IPS DF 19.7 (cell line): ENCODE measurements at places on chromosomes 7 and 10.

DNA sequence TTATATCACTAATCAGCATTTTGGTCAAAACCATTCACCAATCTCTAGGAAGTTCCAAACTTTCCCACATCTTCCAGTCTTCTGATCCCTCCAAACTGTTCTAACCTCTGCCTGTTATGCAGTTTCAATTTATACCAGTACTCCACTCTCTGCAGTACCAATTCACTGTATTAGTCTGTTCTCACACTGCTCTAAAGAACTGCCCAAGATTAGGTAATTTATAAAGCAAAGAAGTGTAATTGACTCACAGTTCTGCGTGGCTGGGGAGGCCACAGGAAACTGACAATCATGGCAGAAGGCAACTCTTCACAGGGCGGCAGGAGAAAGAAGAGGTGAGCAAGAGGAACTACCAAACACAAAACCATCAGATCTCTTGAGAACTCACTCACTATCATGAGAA lies 374.9 kb downstream of the SORCS1 start:
- no peak for DNase-seq

DNA sequence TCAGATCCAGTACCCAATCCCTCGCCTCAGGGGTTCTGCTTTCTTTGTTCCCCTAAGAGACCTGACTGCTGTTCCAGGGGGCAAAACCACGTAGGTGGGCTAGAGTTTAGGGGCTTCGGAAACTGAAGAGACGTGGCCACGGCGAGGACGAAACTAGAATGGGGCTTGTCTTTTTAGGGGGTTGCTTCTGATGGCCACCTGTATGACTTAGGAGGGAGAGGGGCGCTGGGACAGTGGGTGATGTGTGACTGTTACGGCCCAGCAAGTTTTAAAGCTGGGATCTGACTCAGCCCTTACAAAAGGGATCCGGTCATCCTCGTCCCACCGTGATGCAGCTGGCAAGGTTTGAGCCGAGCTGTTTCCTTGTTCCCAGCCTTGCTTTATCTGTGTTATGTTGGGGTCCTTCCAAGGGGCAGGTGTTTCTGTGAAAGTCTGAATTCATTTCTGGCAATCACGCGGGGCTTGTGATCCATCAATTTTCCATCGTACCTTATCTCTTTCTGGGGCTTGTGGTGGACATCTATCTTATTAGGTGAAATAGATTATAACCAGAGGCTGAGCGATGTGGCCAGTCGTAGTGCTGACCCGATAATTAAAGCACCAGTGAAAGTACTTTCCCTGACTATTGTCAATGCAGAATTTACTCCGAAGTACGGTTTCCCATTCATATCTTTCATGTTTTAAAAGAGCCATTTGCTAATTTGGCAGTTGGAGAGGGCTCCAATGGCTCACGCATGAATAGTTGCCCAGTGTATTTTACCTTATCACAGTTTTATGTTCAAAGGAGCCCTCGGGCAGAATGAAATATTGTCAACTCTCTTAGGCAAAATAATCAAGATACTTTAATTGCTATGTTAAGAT lies 830 bp downstream of the MET start:
- DNase-seq = no peak

DNA sequence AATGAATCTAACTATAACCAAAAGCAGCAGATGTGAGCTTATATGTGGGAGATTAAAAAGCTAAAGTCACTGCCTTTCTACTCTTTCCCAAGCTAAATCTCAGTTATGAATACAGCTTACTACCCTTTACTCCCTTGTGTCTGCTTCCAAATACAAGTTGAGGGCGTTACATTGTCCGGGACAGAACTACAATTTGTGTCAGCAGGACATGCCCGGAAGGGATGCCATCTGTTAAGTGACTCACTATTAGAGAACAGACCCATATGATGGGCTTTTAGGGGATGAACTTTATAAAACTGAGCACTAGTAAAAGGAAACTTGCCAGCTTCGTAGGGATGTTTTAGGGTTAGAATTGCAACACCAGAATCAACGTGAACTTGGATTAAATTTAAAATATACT lies 299.7 kb upstream of the CSTF2T start:
- no peak for DNase-seq

DNA sequence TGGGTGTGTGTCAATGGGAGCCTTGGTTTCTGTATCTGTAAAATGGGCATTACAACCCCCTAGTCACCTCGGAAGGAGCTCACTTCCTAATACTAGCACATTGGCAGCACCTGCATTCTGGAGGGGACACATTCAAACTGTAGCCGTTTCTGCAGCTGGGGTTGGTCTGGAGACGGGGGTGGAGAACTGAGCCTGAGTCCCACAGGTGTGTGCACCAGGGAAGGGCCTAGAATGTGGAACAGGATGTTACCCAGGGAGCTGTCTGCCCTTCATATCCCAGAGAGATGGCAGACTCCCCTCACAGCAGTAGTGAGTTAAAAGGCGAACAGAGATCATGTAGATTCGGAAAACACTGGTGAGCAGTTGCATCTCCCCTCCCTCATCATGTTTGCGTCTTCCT lies 272.8 kb upstream of the ZNF32 start:
- DNase-seq = no peak

DNA sequence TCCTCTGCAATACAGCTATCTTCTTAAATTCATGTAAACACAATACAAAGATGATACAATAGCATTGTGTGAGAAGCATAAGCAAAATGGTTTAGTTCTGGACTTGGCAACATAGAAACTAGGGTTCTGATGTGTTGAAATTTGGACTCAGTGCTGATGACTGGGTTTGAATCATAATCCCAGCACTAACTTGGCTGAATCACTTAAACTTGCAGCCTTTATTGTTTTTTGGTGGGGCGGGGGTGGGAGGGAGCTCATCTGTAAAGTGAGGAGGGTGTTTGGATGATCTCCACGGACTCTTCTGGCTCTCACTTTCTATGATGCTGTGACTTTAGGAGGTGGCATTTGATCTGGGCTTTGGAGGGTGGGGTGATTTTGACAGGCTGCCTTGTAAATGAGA lies 158.2 kb downstream of the WNT2 start:
- DNase-seq = no peak

DNA sequence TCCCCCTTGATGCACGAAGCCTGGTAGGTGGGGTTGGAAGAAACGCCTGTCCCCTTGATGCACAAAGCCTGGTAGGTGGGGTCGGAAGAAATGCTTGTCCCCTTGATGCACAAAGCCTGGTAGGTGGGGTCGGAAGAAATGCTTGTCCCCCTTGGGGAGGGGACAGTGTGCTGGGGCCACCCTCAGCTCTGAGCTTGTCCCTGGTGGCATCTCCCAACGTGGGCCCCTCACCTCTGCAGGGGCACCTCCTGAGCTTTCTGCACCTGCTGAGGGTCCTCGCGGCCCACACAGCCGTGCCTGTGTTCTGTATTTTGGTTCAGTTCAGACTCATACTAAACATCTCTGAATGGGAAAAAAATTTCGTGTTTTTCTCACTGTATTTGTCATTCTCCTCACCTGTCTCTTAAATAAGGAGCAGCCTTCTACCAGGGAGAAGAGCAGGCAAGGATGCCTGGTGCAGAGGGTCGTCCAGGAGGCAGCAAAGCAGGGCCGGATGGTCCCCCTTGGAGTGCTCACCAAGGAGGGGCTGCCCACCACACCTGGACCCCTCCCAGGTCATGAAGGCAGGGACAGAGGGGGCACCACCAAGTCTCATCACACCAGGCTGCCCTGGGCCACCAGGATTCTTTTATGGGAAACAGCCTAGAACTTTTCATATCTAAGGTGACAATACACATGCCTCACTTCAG lies 24.7 kb downstream of the VIPR2 start:
- no peak for DNase-seq

- no peak for DNase-seq
These were observed 52.4 kb downstream of the CASD1 start for GRCh38 chr7:94561841-94562514.

DNA sequence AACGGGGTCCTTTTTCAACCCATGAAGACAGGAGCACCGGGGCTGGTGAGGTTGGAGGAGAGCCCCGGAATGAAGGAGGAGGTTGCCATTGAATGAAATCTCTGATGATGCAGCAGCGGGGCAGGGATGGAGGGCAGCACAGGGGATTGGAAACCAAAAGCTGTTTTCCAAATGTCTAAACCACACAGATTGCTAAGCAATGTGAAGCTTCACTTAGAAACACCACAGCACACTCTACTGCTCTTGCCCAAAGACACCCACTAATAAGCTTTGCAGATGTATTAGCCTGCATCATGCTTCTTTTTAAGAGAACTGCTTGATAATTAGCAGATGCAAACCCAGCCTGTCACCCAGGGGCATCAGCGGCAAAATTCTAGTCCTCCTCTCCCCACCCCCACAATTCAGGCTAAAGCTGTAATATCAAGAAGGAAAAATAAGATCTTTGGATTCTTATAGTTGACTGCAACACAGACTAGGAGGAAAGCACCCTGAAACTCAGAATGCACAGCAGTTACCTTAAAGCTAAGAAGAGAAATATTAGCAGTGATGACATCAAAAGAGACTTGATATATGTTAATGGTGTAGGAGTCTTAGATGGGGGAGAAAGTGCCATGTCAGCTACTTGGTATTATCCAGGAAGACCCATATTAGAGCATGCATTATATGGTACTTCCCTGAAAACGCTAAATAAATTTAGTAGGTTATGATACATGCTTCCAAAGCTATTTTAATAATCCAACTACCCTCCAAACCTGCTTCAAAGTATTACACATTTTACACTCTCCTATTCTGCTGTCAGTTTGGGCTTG lies 666.7 kb downstream of the KCNMA1 start:
- no peak for DNase-seq

DNA sequence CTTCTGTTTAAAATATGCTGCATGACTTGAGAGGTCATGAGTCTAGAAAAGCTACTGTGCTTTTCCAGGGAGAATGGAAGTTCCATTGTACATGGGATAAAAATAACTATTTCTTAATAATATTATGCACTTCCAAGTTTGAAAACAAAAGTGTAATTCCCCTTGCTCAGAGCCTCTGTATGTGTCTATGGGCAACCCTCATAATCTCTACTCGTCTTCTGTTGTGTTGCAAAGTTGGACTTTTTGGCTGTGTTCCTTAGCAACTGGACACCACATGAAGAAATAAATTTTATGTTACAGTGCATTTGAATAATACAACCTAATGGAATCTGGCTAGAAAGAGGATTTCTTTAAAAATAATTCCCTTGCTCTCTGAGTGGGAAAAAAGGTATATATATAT lies 242.6 kb downstream of the TWIST1 start:
- DNase-seq = no peak

GRCh38 chr7:75843613-75844116 lies 30.1 kb upstream of the CCL24 start:
- DNase-seq = no peak
